ENCODE measurements at places on chromosomes 3 and 15.

DNA sequence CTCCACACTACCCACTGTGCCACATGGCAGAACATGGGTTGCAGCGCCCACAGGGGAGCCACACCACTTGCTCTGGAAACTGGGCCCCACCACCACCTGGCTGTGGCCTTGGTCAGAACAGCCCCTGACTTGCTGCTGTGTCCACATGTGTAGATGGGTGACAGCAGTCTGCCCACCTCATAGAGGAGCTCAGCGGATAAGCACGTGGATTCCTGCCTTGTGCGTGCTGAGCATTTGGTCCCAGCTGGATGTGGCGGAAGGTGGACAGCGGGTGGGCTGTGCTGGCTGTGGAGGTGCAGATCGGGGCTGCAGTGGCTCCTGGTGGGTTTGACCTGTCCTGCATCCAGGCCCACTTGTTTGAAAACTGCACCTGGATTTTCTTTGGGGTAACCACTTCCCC, 6.0 kb upstream of the PLXNA1 start:
- no peak for DNase-seq

GRCh38 chr3:69927571-69927970, 72.0 kb upstream of the SAMMSON start:
- no peak for DNase-seq

DNA sequence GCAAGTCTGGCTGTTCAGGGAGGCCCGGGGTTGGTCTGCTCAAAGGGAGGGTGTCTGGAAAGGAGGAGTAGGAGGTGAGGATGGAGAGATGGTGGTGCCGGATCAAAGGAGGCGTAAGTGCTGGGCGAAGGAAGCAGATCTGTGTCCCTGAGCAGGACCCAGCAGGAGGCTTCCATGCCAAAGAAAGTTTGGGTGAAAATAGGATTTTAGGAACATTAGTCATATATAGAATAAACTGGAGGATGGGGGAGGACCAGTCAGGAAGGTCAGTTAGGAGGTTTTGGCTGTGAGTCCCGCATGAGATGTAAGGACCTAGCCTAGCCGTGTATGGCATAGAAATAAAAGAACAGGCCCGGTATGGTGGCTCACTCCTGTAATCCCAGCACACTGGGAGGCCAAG, 28.6 kb upstream of the VPS8 start:
- peak; percentile 83 for DNase-seq

- no peak for DNase-seq
Observed at GRCh38 chr3:158210067-158210466, 100.2 kb downstream of the RSRC1 start.

GRCh38 chr15:68515371-68516095, 63.3 kb upstream of the CORO2B start:
- DNase-seq: no peak

- DNase-seq: no peak
Observed at GRCh38 chr3:139016430-139017048, 4.2 kb downstream of the PRR23B start.

GRCh38 chr3:58388550-58389091, 45.0 kb downstream of the PDHB start:
- DNase-seq: peak; percentile 87

DNA sequence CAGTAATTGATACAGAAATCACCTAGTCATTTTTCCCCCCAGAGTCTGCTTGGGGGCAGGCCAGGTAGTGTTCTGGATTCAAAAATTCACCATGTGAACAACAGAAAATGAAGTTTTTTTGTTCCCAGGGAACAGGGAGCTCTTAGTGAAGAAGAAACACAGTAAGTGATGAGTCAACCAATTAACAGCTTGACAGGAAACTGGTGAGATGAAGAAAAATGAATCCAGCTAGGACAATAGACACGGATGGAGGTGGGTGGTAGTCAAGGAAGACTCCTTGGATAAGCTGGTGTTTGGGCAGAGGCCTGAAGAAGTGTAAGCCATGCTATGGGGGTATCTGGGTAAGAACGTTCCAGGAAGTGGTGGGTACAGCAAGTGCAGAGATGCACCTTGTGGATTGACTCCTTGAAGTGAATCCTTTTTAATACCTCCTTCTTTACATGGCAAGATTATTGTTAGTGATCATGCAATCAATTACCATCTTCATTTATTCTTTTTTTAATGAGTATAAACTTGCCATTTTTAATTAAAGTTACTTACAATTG, 339.9 kb upstream of the RGMA start:
- no peak for DNase-seq

DNA sequence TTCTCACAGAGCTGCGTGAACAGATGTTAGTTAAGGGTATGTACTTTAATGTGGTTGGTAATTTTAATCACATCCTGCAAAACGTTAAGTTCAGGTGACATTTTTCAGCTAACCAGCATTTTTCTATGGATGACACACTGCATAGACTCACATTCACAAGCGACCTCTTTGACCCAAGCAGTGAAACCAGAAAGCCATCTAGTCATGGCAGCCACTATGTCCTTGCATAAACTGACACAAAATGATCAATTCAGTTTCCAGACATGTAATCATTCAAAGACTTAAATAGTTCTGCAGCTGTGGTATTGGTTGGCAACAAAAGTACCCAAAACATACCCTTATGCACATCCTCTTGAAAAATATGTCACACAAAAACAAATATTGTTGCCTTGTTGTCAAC, 7.4 kb upstream of the CAPN7 start:
- no peak for DNase-seq

All from fibroblast of skin of scalp (primary cell).